ENCODE measurements at places on chromosomes 4 and X.
A peak's percentile ranks its signal among the peaks of the same experiment; 100 is the strongest.

- DNase-seq, result no peak
Observed at GRCh38 chr4:181119186-181119585, 1124.0 kb upstream of the TENM3 start.

- DNase-seq, result no peak
Observed at GRCh38 chr4:120447774-120448173, 381.1 kb upstream of the MAD2L1 start.

GRCh38 chr4:125155251-125155650 lies 159.5 kb upstream of the FAT4 start:
- no peak for DNase-seq

DNA sequence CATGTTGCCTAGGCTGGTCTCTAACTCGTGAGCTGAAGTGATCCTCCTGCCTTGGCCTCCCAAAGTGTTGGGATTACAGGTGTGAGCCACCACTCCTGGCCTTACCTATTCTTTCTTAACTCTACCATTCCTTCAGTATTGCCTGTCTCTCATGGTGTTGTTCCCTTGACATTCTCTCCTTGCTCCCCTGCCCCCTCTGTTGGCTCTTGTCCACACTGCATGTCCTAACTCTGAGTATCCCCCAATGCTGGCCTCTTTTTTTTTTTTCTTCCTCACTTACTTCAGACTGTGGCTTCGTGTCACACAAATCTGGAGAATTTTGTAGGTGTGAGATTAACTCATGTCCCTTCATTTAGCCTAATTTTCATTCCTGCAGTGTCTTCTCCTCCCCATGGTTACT lies 22.9 kb upstream of the FRMPD4 start:
- peak; percentile 2 for DNase-seq

DNA sequence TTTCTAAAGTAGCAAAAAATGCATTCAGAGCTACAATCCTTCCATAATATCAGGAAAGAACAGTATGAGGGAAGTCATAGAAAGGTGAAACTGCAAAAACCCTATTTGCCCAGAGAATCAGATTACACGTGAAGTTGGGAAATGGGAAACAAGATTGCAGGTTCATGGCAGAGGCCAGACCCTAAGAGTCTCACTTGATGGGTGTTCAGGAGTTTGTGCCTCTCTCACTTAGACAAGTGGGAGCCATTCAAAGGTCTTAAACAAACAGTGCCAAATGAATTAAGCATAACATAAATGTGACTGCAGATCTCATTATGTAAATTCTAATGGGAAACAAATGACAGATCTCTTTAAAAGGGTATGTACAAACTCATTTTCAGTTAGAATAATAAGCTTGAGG lies 91.6 kb downstream of the ARAP2 start:
- no peak for DNase-seq

GRCh38 chrX:72100824-72101351 lies 30.8 kb downstream of the RTL5 start:
- peak; percentile 94 for DNase-seq

- no peak for DNase-seq
Observed at GRCh38 chr4:45317276-45317675, 590.9 kb upstream of the GNPDA2 start.

- DNase-seq, result no peak
Observed at GRCh38 chr4:153988492-153989363, 199.8 kb upstream of the SFRP2 start.

- DNase-seq, result no peak
Observed at GRCh38 chrX:13283950-13284546, 35.8 kb downstream of the ATXN3L start.

DNA sequence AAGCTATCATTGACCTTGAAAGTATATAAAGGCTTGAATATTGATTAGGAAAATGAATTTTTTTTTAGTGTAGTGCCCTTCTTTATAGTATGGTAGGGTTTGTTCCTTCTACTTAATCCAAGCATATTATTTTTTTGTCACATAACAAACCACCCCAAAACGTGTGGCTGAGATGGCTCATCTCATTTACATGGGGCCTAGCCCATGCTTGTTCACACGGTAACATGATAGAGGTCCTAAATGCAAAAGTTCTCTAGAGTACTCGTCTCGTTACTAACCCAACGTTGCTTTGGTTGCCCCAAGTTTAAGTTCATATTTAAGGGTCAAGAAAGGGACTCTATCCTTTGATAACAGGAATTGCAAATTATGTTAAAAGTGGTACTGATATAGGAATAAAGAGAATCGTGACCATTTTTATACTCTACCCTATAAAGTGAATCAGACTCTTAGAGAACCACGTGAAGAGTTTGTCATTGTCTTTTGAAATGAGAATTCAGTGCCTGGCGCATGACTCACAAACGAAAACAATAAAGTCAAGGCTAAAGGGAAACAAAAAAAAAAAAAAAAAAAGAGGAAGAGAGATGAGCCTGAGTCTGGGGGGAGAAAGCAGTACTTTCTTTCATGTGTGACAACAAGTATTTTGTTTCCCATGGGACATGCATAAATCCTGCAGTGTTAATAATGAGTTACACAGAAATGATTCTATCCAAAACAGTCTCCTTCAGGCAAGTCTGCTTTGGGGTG lies 402.8 kb upstream of the NWD2 start:
- peak; percentile 66 for DNase-seq

GRCh38 chr4:82515705-82516104 lies 46.1 kb downstream of the TMEM150C start:
- no peak for DNase-seq

- DNase-seq, result no peak
Observed at GRCh38 chr4:3244002-3244401, 5.0 kb upstream of the MSANTD1 start.

- peak; percentile 37 for DNase-seq
Observed at GRCh38 chr4:147194114-147194513, 248.4 kb upstream of the TTC29 start.

DNA sequence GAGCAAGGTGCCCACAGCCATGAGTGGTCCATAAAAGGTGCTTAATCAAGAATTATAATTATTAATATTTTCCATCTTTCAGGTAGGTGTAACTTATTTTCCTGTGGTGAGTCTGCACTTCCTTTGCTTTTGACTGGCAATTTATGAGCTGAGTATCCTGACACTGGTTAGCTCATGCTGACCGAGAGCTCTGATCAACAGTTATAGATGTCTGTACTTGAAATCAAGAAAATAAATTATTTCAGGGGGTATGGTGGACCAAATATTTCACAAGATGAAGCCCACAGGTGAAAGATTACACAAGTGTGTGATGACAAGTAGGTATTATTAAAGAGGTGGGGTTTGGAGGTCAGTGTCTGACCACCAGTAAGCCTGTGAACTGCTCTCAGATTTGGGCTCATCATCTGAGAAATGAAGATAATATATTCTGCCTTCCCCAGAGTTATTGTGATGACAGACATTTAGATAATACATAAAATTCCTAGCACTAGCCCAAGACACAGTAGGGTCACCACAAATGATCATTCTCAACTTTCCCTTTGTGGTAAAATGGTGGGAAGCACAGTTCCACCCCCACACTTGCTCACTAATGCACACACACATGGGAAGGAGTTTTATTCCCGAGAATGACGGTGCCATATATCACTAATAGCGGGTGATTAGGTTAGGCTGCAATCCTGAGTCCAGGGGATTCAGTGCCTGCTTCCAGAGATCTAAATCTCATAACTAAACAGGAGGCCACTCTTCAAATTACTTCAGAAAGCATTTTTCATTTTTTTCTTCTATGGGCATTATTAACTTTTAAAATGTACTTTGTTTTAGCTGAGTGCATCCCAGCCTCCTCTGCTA lies 34.0 kb upstream of the PACRGL start:
- no peak for DNase-seq

DNA sequence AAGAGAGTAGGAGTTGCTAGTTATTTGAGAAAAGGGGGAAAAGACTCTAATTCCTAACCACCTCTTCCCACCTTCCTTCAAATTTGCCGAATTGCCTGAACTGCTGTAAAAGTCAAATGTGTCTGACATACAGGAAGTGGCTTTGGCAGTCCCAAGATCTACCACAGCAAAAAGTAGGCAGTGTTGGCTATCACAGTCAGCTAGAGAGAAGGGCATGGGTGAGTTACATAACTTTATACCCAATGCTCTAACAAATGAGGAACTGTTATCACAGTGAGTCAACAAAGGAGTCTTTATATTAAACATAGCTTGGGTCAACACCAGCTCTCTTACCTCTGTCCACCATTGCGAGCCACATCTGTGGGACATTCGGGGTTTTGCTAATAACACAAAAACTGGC lies 2.4 kb upstream of the MBNL3 start:
- DNase-seq, result peak; percentile 88

DNA sequence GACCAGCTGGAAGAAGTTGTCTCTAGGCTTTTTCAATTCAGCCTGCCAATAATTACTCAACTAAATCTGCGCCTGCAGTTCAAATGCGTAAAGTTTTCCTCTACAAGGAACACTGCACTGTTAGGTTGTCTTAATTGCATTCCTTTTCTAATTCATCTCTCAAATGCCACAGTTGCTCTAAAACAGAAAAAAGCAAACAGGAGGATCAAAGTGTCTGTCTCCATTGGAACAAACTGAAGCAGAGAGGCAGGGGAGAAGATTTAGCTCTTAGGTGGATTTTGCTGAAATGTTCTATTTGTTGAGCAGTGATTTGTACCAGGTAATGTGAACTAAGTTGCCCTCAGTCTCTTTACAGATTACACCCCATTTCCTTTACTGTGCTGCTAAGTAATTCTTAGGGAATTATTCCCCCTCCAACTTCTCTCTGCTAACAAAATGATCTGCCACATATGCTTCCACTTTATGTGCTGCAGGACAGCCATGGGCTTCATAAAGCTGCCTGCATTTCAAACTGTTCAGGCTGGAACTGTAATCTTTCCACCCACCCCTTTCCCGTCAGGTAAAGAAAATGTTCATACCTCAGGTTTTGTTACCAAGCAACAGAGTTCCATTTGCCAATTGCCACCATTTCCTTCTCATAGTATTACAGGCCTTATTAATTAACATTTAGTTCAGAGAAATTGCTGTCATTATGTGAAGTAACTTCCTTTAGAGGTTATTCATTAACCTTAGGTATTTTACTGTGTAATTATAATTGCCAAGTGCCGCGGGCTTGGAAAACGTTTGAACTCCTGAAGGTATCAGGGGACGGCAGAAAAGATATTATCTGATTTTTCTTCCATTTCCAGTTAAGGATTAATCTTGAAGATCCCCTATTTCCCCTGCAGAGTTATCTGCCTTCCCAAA lies 149.3 kb downstream of the SPRY1 start:
- DNase-seq, result no peak

DNA sequence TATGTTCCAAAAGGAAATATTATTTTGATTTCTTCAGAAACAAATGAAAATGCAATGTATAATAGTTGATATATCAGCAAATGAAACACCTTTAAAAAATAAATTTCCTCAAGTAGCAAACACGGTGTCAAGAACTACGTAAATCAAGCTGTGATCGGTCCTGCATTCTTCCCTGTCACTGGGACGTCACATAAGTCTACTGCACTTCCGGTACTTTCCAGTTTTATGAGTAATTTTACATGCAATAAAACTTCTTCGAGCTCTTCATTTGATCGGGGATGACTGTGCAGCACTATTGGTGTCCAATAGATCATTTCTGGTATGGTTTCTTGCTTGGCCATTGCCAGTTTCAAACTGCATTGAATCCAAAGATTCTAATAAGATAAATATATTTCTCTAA lies 114.0 kb upstream of the VEGFC start:
- DNase-seq, result no peak

- peak; percentile 65 for DNase-seq
Observed at GRCh38 chrX:49042581-49043219, 457 bp downstream of the TFE3 start.

GRCh38 chr4:151991884-151992167 lies 231.0 kb upstream of the GATB start:
- no peak for DNase-seq

DNA sequence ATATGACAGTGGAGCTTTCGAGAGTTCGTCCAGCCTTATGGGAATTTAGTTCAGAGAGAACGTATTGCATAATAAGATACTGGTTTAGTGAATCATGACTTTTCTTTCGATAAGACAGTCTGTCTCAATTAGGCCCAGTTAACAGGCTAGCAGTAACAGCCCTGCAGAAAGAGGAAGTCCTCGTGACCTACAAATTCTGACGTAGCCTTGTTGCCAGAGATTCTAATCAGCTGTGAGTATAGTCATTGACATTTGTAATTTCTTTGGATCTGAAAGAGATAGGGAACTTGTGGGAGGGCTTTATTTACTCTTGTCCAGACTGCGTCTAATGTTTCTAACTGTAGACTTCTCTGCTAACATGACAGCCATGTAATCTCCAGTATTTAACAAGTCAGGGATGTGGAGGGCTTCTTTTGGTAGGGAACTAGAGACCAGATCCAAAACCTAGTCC lies 15.8 kb downstream of the ART3 start:
- DNase-seq, result peak; percentile 97
